A172 (cell line): ENCODE measurements at places on chromosomes 1 and 21.
A peak's percentile ranks its signal among the peaks of the same experiment; 100 is the strongest.

DNA sequence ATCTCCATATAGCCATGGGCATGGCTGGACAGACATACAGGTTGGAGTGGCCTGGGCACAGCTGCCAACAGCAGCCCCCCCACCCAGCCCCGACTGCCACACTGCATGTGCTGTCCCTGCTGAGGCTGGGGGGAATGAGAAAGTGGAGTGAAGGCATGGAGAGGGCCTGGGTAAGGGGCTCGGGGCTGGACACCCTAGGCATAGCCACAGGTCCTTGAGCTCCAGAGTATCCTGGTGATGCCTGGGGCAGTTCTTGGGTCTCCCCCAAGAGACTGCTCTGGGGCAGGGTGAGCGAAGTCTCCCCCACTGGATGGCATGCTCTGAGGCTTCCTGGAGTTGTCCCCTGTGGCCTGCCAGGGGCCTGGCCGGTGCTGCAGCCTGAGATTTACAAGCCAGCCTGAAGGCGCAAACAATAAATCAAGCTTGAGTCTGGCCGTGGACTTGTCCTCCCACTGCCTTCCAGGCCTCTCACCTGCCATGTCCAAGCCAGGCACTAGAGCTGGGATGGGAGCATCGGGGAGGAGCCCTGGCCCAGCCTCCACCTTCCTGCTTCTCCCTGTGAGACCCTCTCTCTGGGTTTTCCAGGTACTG, 53.6 kb downstream of the FOXO6 start:
- no peak for DNase-seq

DNA sequence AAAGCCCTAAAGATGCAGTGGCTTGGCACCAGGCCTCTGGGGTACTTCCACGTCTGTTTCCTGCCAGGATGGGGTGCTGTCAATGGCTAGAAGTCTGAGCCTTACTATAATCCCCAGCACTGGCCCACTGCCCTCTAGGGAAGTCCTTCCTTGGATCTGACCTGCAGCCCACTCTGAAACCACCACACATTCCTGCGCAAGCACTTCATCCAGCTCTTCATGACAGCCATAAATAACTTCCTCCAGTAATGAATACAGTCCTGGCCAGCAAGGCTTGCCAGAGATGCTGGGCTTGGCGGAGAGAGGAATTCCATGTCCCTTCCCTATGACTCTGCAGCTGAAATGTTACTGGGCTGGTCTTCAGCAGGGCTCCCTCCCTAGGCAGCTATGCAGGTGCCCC, 32.6 kb downstream of the ALPL start:
- DNase-seq, result peak; percentile 72

- DNase-seq, result peak; percentile 36
Measured at GRCh38 chr1:102897557-102897956, 210.8 kb downstream of the COL11A1 start.

DNA sequence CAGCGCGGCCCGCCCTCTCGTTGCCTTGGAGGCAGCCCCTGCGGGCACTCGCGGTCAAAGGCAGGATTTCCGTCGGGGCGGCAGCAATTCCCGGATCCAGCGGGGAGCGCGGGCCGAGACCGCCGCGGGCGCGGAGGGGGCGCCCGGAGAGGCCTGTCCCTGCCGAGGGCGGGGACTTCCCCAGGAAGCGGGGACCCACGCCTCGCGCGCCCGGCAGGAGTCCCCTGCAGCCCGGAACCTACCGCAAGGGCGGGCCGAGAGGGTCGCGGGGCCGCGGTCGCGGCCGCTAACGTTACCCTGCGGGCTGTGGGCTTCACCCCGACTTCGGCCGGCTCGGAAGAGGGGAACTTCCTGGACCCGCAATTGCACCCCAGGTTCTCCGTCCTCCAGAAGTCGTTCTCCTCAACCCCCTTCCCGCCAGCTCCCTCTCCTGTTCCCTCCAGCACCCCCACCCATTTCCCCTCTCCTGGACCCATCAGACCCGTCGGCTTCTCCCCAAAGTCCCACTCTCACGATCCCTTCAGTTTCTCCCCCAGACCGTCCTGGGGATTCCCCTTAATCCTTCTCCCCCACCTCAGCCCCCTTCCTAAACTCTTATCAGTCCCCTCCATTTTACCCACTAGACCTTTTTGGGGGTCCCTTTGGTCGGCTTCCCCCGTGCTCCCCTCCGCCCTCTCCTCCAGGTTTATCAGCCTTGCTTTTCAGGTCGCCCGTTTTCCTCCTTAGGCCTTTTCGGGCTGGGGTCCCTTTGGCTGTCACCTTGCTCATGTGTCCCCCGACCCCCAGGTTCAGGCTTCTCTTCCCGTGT, 604 bp downstream of the FGR start:
- DNase-seq, result no peak

DNA sequence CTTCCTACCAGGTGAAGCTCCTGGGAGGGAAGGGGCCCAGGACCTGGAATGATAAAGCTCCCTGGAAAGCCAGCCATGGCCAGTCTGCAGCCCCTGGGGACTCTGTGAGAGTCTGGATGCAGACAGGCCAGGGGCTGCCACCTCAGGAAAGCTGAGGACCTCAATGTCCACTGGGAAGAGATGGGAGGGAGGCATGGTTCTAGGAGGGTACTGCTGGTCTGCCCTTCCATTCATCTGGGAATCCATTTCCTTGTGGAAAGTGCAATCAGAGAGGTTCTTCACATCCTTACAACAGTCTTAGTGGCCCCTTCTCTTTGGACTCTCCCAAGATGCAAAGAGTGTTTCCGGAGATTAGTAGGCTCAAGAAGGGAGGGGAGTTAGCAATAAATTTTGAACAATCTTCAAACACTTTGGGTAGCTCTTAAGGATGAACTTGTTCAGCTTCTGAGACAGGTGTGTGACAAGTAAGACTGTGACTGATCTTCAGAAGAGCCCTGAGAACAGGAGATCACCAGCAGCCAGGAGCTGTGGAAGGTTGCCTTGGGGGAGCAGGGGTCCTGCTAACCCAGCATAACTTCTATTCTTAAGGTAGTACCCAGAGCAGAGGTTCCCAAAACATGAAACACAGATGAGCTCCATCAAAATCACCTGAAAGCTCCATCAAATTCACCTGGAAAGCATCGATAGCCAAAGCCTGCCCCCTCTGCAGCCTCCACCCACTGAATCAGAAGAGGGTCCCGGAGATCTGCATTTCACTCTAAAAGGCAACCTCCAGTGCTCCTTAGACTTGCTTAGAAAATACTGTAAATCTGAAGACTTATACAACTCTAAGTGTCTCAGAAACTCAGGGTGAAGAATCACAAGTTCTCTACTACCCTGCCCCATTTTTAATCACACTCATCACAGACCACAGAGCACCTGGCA, 616 bp upstream of the LAX1 start:
- no peak for DNase-seq

DNA sequence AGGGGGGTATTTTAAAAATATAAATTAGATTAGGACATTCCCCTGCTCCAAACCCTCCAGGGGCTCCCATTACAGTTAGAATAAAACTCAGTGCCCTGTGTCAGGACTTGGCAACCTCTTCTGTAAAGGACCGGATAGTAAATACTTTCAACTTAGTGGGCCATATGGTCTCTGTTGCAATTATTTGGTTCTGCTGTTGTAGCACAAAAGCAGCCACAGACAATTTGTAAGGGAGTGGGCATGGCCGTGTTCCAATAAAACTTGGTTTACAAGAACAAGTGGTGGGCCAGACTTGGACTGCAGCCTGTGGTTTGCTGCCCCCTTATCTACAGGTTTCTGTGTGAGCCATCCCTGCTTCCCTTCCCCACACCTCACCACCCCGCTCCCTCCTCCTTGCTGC, 92.0 kb downstream of the ACTL8 start:
- DNase-seq, result no peak

DNA sequence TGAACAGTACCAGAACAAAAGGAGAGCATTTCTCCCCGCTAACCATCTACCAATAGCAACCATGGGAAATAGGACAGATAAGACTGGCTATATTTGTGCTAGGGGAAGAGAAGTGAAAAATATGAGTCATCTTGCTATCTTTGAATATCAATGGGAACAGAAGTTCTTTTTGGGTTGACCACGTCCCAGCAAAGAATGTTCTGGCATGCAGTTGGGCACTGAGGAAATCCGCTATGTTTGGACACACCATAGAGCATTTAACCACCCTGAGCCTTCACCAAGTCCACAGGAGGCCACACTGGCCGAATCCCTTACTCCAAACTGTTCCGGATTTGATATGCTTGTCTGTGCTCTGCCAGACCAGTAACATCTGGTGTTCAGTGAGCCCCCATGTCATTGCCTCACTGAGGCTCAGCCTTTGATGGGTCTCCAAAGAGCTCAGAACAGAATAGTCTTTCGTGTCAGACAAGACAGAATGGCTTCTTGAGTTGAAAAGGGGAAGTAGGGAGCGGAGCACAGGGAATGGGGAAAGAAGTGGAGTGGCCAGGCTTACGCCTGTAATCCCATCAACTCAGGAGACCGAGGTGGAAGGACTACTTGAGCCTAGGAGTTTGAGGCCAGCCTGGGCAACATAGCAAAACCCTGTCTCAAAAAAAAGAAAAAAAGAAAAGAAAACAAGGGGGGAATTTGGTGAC, 81.4 kb downstream of the SMYD2 start:
- peak; percentile 50 for DNase-seq

- DNase-seq, result no peak
Measured at GRCh38 chr1:119674835-119675289, 26.8 kb upstream of the ZNF697 start.
